ENCODE measurements at places on chromosomes 6 and 20. TPM values are rescaled to one million over a fixed set of nuclear protein-coding genes. Genes with fewer than 3 reads are reported as not detected.

- DNase-seq: no peak
These were observed 116.2 kb downstream of the RWDD2A start for GRCh38 chr6:83309344-83309743.

DNA sequence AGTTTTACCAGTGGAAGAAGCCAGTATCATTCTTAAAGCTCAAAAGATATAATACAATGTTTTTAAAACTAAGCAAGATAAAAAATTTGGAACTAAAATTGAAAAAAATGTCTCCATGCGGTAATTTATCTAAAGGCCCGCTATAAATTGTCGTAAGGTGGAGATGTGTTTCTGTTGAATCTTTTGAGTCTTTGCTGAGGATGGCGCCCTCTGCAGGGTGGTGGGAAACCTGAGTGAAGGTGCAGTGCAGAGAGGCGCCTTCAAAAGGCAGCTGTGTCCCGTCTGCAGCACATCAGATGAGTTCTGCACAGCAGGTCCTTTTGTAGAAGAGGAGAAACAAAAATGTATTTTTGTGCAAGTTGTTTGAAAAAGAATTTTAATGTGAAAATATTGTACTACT lies 29.4 kb upstream of the KIF25 start:
- DNase-seq: peak; percentile 64

DNA sequence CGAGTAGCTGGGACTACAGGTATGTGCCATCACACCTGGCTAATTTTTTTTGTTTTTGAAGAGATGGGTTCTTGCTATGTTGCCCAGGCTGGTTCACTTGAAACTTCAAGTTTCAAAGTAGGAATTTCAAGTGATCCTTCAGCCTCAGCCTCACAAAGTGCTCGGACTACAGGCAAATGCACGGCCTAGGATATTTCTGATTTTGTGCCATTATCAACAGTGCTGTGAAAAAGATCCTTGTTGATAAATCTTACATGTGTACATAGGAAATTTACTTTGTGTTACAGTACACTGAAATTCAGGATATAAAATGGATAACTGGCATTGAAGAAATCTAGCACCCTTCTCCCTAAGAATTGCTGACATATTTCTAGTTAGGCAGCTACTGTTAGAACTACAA lies 184.6 kb upstream of the PRDM1 start:
- no peak for DNase-seq

GRCh38 chr6:105067329-105067728 lies 110.4 kb downstream of the LIN28B start:
- no peak for DNase-seq

DNA sequence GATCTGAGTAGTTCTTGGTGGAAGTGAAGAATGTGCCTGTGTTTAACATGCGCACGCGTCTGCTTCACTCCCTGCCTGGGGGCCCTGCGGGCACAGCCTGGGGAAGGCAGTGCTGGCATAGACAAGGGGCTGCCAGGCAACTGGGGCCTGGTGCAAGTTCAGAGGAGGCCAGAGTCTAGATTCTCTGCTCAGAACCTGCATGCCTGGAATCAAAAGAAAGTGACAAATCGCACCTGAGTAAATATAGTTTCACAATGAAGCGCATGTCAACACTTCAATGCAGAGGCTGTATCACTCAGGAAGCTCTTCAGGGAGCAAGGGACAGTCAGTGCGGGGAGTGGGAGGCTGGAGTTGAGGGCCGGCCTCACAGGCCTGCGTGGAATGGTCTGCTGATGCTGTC lies 24.2 kb upstream of the PPP1R14C start:
- DNase-seq: no peak

- DNase-seq: no peak
These were observed 83.8 kb upstream of the SASH1 start for GRCh38 chr6:148258868-148259267.

DNA sequence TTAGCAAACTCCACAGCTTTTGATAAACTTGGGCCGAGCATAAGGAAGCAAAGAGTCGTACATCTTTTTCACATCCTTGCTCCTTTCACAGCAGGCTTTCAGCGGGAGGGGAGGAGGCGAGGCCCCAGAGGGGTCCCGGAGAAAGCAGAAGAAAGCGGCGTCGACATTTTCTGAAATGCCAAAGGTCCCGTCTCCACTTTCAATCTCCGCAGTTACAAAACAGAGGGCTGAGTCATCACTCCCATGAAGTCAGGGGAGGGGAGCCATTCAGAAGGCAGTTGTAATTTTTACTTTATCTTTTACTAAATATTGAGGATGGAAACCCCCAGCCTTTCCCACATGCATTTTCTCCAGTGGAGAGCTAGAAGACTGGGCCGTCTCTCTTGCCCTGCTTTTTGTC lies 174.2 kb upstream of the THBS2 start:
- peak; percentile 47 for DNase-seq

- DNase-seq: peak; percentile 75
These were observed 213.5 kb upstream of the SULF2 start for GRCh38 chr20:47998736-47999135.

SLC22A3 gene
- 0.06 TPM for total RNA-seq

TBXT gene
- not detected for total RNA-seq

TRIM39 gene
- total RNA-seq: 21.2 TPM
